ENCODE measurements at places on chromosomes 5 and 9.

GRCh38 chr5:9148242-9148641 is 397.6 kb downstream of the SEMA5A start:
- no peak for DNase-seq

GRCh38 chr5:137141779-137142178 is 357.3 kb downstream of the SPOCK1 start:
- DNase-seq, result peak; percentile 49

GRCh38 chr5:104018299-104018698 is 455.7 kb upstream of the NUDT12 start:
- no peak for DNase-seq

DNA sequence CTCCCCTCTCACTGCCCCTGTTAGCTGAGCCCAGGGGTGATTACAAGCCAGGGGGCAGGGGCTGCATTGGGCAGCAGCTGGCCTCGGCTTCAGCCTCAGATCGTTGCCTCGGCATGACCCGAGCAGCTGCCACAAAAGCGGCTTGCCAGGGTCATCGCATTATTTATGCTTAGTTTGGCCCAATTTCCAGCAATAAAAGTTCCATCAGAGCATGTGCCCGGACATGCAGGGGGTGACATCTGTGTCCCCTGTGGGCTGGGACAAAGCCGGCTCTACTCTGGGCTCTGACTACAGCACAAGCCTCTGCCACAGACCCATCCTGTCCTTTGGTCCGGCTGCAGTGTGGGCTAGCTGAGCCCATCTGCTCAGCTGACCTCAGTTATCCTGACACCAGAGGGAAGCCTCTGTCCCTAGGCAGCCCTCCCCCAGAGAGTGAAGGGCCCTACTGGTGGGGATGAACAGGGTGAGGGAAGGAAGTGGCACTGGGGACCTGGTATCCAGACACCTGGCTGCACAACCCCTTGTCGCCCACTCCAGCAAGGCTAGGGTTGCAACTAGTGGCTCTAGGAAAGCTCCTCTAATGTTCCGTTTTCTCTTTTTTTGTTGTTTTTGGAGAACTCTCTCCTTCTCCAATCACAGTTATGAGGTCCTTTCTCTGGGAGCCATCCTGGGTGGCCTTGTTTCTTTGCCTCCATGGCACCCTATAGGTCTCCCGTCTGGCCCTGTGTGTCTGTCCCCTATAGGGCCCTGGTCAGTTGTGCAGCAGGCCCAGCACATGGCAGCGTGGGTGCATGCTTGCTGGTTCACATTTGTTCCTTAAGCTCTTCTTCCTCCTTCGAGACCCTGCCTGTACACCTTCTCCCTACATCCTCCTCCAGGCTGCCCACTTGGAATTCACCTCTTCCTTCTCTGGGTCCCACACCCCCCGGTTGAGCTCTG is 13.3 kb upstream of the GADD45G start:
- DNase-seq, result no peak

GRCh38 chr5:3080366-3080765 is 328.9 kb upstream of the IRX2 start:
- DNase-seq, result no peak

GRCh38 chr5:133867341-133867740 is 101.1 kb downstream of the C5orf15 start:
- DNase-seq, result no peak

DNA sequence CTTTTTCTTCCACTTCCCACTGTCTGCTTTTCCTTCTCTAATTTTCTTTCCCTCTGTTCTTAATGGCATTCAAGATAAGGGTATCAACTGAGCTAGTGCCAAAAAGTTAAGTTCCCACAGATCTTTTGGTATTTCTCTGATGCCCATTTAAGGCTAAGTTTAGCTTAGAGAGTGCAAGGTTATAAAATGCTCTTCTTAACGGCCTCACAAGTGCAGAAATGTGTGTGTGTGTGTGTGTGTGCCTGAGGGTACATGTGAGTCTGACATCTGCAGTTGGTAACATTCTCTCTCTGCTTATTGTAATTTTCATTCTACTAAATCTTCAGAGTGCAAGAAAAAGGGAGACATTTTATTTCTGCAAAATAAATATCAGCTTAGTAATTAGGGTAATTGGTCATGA is 24.2 kb downstream of the FBN2 start:
- DNase-seq, result no peak

- DNase-seq, result no peak
These were observed 146.8 kb upstream of the FBXL7 start for GRCh38 chr5:15353086-15353645.

- DNase-seq, result no peak
These were observed 141.5 kb upstream of the FSTL4 start for GRCh38 chr5:133753856-133754255.

Data from cerebellum (tissue), 4 donors.